NB4 (cell line): ENCODE measurements at places on chromosomes 4 and X.

DNA sequence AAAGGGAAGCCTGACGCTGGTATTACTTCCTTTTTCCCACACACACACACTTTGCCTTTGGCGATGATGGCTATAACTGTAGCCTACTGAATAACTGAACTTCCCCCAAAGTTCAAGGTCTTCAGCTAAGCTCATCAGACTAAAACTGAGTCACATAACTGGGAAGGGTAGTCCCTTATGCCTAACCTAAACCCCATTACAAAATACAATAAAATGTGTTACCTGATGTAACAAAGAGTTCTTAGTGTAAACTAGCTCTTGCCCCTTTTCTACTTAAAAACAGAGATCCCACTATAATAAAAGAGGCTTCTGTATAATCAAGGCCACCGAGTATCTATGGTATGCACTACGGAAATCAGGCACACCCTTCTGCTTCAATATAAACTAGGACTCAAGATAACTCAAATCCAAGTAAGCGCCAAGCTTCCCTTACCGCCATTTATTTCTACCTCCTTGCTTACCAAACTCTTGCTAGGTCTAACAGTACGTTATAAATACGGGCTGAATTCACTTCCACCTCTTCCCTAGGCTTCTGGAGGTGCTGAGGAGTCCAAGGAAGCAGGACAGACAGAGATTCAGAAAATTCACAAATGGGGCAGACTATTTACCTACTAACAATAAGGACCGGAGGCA lies 2.4 kb downstream of the OTUD4 start:
- DNase-seq = peak; percentile 78

GRCh38 chr4:122000849-122001248 lies 49.0 kb upstream of the TRPC3 start:
- DNase-seq = no peak

- no peak for DNase-seq
These were observed 93.0 kb downstream of the FAM53A start for GRCh38 chr4:1591107-1591506.

DNA sequence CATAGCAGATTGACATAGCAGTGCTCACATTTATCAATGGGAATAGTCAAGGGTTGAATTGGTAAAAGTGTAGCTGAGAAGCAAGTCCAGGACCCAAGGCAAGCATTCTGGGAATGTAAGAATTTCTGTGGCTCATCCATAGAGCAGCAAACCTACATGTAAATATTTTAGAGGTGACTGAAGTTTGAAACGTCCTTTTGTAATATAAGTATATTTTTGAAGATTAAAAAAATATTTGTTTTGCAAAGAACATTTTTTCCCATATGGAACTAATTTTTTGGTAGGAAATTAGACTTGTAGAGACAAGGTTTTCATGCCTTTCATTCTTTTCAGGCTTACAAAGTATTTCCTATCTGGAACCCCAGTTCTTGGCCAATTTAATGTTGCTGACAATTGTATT lies 104.0 kb downstream of the TEX13A start:
- no peak for DNase-seq

DNA sequence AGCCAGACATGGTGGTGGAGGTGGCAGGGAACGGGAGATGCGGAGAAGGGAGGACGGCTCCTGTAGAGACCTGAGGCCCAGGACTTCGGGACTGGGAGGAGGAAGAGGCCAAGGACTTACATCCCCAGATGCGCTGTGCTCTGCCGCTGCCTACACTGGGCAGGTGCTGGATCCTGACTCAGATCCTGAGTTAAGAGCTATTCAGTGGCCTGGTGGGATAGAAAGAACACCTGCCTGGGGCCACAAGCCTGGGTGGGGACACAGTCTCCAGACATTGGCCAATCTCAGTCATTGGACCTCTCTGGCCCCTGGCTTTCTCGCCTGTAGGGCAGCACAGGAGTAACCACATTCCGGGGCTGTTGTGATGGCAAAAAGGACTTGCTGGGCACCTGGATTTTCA lies 10.9 kb upstream of the MSX1 start:
- no peak for DNase-seq

DNA sequence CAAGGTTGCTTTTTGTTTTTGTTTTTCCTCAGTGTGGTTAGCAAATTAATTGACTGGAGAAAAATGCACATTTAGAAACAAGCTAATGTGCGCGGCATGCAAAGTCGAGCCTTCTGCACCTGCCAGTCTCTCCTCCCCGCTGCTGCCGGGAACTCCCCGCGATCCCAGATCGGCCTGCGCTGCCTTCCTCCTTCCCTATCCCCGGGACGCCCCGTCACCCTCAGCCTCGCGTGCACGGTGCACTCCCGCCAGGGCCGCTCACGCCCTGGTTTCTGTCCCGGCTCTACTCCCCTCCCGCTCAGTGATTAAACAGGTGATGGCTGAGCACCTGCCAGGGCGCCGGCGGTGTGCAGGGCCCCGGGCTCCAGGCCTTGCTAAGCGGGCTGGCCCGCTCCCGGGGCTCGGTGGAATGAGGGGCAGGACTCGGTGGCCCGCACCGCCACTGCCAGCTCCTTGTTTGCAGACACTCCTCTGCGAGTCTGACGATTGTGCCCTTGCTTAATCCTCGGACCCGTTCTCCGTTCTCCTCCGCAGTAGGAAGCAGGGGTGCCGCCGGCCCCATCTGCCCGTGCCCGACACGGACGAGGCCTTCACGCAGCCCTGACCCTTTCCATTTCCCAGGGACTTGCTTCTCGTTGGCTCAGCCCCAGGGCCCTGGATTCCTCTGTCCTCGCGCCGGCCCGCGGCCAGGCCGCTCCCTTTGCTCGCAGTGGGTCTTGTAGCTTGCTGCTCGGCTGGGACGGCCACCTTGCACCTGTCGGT lies 143.4 kb downstream of the TRIML1 start:
- DNase-seq = no peak
